ENCODE measurements at places on chromosomes 11 and 22.
A peak's percentile ranks its signal among the peaks of the same experiment; 100 is the strongest.

DNA sequence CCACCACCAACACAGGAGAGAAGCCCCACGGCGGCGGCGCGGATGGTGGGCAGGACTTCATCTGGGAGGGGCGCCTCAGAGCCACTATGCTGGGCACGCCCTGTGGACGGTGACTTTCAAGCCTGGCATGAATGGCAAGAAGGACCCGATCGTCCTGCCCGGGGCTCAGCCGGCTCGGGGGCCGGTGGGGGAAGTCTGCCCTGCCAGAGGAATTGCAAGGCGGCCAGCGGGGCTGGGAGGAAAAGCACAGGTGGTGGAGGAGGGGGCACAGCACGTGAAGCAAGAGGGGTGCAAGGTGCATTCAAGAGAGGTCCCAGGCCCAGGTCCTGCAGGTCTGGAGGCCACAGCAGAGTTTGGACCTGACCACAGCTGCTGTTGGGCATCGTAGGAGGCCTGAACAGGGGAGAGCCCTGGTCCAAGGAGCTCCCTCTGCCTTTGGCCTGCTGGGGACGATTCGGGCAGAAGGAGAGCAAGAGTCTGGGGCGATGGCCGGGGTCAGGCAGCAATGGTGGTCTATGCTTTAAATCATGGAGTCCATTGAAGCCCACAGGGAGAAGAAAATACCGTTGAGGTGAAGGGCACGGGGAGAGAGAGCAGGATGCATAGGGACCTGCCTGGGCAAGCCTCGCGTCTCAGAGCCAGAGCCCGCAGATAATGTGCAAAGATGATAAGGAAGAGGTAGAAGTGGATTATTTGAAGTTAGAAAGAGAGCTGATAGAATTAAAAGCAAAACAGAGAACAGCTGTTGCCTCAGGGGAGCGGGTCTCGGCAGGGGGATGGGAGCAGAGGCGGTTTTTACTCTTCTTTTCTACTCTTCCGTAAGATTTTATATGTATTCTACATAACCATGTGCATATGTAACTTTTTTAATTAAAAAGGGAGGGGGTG is 82.6 kb upstream of the SHISAL1 start:
- peak; percentile 39 for DNase-seq

DNA sequence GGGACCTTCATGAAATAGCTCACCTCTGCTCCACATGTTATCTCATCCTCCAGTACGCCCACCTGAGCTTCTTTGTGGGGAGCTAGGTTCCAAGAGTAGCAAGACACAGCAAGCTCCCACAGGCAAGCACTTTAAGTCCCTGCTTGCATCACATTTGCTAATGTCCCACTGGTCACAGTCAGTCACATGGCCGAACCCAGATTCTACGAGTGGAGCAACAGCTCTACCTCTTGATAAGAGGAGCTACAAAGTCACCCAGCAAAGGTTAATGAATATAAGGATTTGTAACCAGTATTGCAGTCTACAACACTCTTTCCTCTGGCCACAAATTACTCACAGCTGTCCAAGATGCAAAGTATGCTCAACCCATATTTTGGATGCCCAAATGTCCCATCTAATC is 15.2 kb upstream of the MS4A15 start:
- DNase-seq, result no peak

GRCh38 chr11:86917589-86917988 is 37.6 kb downstream of the FZD4 start:
- DNase-seq, result no peak

GRCh38 chr22:45683248-45683647 is 11.6 kb downstream of the ATXN10 start:
- peak; percentile 49 for DNase-seq

DNA sequence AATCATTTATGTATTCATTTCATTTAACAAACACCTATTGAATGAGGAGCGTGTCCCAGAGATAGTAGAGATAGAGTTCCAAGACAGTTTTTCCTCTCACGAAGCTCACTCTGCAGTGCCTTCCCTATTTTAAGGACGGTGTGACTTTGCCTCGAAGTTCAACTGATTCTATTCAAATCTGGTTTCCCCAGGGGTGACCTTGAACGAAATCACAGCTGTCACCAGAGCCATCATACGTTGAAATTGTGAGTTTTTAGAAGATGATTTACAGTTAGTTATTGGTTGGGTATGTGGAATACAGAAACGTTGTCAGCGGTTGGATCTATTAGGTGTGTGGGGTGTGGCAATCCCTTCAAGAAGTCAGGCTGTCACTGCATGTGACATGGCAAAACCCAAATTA is 33.9 kb upstream of the SESN3 start:
- no peak for DNase-seq

DNA sequence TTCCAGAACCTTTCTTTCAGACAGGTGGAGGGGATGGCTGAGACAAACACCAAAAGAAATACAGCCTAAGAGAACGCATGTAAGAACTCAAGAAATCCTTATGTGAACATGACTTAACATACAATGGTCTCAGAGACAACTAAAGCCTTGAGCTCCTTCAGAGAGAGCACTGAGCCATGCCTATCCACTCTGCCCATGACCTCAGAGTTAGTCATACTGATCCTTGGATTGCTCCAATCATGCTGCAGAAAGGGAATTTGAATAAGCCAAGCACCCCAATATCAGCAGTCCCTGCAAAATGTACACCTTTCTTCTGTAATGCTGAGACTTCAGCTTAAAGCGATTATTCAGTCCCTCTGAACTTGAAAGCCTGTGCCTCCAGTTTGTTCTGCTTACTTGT is 43.2 kb upstream of the CHKA start:
- no peak for DNase-seq

DNA sequence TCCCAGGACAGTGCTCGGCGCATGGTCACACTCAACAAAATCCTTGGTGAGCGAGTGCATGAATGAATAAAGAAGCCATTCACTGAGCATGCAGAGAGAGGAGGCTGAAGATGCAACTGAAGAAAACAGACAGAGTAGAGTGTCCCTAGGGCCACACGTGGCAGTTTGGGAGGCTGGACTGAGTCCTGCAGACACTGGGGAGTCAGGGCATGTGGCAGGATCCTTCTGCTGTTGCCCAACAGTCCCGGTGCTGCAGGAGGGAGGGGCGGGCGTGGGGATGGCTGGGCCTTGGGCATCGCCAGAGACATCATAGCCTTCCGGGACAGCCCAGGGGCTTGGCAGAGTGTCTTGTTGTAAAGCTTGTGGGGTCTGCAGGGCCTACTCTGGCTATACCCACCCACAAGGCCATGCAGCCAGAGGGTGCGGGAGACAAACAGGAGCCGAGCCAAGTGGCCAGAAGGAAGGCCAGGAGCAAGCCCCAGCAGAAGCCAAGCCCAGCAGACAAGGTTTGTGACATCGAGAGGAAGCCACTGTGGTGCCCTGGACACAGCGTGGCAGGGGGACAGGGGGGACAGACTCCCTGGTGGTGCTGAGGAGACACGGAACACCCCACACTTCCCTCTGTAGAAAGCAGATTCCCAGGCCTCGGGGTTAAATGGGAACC is 26.7 kb upstream of the FBLN1 start:
- no peak for DNase-seq

GRCh38 chr11:83456566-83456965 is 170.4 kb upstream of the CCDC90B start:
- DNase-seq, result no peak

DNA sequence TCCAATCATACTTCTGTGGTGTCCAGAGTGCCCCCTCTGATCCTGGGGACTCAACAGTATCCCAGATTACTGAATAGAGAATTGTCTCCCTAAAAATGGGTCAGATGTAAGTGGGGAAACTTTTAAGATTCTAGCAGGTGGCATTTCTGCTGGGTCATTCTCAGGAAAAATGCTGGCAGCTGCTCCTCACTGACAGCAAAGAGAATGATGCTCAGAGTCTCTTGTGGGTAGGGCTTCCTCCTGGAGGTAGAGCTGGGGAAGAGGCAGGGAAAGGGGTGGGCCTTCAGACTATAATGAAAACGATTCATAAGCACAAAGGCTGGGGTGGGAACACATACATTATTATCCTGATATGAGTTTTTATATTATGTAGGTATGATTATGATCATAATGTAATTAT is 647.2 kb downstream of the NELL1 start:
- DNase-seq, result no peak

DNA sequence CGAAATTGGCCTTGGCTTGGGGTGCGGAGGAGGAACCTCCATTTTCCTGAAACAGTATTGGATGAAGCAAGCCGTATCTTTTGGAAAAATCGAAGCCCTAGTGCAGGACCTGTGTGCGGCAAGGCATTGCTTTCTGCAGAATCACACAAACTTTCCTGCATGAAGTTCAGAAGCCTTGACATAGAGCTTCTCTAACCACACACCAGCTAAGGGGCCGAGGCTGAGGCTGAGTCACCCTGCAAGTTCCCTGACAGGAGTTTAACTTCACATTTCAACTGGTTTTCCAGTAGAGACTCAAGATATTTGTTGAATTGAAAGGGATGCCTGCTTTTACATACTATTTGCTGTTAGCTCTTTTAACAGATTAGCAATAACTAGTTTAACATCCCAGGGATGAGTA is 67.8 kb downstream of the TCF20 start:
- no peak for DNase-seq

GRCh38 chr22:48954781-48955311 is 872.8 kb downstream of the BRD1 start:
- DNase-seq, result no peak

GRCh38 chr11:134792044-134792443 is 380.0 kb upstream of the B3GAT1 start:
- DNase-seq, result no peak

DNA sequence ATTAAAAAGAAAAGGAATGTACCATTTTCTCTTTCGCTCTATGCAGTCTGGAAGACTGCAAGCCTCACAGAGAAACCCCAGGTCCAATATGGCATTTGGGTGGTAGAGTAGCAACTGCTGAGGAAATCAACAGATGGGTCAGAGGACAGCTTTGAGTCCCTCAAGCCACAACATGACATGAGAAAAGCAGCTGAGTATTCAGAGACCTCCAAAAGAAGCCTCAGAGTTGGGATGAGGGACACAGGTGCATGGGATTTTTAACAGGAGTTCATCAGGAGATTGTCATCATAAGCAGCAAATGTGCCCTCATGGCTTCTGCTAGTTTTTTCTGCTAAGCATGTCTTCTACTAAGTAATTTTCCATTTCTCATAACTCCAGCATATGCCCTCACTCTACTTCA is 111.6 kb downstream of the BLID start:
- DNase-seq, result no peak

GRCh38 chr22:36946421-36947158 is 33.2 kb downstream of the CSF2RB start:
- DNase-seq, result no peak

DNA sequence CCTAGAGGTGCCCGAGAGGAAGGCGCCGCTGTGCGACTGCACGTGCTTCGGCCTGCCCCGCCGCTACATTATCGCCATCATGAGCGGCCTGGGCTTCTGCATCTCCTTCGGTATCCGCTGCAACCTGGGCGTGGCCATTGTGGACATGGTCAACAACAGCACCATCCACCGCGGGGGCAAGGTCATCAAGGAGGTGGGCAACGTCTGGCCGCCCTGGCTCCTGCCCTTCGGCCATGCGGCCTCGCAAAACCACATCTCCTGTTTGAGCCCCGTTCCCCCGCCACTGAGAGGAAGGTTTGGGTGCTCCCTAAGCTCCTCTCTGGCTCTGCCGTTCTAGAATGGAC is 3.4 kb downstream of the SLC17A6 start:
- peak; percentile 72 for DNase-seq

GRCh38 chr11:86816251-86816726 is 15.9 kb downstream of the PRSS23 start:
- no peak for DNase-seq

DNA sequence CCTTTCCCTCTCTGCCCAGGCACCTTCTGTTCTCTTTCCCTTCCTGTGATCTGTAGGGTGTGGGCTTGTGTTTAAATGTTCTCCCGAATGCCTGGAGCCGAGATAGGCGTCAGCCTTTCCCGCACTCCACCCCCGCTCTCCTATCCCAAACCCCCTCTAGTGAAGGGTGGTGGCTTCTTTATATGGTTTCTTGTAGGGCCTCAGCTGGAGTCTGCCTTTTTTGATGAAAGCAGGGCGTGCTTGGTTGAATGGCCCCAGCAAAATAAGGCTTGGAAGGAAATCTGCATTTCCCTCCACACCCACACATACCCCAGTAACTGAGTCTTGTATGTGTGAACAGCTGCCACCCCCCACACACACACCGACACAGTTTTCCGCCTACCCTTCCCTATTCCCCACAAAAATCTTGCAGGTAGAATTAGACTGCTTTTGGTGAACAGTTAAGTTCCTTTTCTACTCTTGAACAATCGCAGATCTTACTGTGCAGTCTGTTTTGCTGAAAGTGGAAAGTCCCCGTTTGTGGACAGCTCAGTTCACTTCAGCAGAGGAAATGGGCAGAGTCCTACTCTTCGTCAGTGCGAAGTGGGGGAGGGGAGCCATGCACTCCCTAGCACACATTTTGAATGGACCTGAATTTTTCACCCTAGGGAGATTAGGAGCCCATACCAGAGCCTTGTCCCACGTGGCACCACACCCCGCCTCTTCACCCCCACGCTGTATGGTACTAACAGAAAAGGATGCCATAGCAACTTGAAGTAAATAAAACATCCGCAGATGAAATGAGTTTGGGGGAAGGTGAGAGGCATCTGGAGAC is 25.5 kb upstream of the GRK2 start:
- peak; percentile 81 for DNase-seq

DNA sequence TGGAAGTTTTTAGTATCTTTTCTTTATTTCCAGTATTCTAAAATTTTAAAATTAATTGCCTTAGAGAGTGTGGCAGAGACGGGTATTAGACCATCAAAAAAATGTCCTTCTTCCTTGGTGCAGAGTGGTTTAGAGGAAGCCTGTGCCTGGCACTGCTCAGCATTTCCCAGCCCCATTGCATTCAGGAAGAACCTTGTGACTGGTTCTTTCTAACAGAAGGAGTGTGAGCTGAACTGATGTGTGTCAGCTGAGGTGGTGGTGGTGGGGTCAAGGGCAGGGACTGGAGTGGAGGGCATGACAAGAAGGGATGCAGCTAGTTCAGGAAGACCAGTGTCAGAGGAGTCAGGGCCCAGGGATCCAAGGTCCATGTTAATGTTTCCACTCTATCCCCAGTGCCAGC is 58.7 kb upstream of the FDX1 start:
- no peak for DNase-seq

DNA sequence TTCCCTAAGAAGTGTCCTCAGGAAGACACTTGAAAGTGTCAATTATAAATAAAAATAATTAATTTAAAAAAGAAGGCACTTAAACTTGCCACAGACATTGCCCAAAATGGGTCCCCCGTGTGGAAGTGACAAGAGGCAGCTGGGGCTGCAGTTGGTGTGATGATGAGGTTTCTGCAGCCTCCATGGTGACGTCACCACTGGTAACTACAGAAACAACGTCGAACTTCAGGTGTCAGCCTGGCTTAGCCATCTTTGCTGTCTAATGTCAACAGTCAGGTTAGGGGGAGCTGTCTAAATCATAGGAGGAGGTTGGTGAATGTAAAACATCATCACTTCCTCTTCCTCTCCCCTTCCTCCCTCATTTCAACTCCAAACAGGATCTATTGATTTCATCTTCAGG is 328.6 kb downstream of the MN1 start:
- no peak for DNase-seq

GRCh38 chr11:116725434-116726221 is 47.2 kb downstream of the BUD13 start:
- peak; percentile 80 for DNase-seq

DNA sequence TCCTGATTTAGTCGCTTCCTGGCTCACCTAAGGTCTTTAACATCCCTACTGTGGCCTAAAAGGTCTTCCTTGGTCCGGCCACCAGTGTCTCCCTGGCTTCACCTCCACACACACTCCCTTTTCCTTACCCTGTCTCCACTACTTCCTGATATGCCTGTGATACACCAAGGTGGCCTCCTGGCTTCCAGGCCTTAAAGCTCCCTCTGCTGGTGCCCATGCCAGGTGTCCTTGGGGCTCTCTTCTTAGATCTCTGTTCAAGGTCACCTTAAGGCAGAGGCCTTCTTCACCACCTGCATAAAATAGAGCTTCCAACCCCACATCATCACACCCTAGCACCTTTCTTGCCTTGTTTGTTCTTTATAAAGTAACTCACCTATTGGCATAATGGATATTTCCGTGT is 787.7 kb downstream of the NTM start:
- no peak for DNase-seq

Data from aorta (tissue), 5 donors.